ENCODE measurements at places on chromosomes 2 and 18.

- no peak for DNase-seq
Observed at GRCh38 chr2:157900203-157900602, 24.1 kb upstream of the ACVR1 start.

- DNase-seq: no peak
Observed at GRCh38 chr18:61948846-61949438, 56.1 kb upstream of the RNF152 start.

GRCh38 chr2:233429175-233429897, 75.0 kb downstream of the DGKD start:
- no peak for DNase-seq

- DNase-seq: no peak
Observed at GRCh38 chr2:238848976-238849853, 1.3 kb downstream of the TWIST2 start.

- DNase-seq: no peak
Observed at GRCh38 chr2:102237176-102237575, 50.4 kb downstream of the IL1RL2 start.

GRCh38 chr2:181239201-181239799, 217.9 kb upstream of the ITGA4 start:
- no peak for DNase-seq

GRCh38 chr2:215455958-215456357, 20.1 kb upstream of the FN1 start:
- DNase-seq: no peak

- peak; percentile 75 for DNase-seq
Observed at GRCh38 chr2:157746234-157746950, 117.7 kb upstream of the ACVR1C start.

- no peak for DNase-seq
Observed at GRCh38 chr2:237645261-237645660, 17.9 kb downstream of the LRRFIP1 start.

GRCh38 chr2:154688373-154688772, 10.1 kb upstream of the KCNJ3 start:
- no peak for DNase-seq

GRCh38 chr2:181380581-181380980, 76.6 kb upstream of the ITGA4 start:
- no peak for DNase-seq

DNA sequence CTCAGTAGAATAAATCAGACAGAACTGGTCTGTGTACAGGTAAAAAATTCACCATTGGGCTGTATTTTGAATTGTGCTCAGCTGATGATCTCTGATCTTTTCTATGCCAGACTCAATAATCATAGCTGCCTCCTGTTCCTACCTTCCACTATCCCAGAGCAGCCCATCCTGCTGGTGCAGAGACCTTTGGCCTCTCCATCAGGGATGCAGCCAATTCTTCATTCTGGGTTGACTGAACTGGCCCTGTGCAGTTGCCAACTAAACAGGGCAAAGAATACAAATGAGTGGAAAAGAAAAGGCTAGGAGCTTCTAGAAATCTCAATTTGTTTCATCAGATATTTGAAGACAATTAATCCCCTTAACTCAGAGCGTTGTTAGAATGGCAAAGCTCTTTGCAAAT, 1781.3 kb upstream of the CELF4 start:
- no peak for DNase-seq

DNA sequence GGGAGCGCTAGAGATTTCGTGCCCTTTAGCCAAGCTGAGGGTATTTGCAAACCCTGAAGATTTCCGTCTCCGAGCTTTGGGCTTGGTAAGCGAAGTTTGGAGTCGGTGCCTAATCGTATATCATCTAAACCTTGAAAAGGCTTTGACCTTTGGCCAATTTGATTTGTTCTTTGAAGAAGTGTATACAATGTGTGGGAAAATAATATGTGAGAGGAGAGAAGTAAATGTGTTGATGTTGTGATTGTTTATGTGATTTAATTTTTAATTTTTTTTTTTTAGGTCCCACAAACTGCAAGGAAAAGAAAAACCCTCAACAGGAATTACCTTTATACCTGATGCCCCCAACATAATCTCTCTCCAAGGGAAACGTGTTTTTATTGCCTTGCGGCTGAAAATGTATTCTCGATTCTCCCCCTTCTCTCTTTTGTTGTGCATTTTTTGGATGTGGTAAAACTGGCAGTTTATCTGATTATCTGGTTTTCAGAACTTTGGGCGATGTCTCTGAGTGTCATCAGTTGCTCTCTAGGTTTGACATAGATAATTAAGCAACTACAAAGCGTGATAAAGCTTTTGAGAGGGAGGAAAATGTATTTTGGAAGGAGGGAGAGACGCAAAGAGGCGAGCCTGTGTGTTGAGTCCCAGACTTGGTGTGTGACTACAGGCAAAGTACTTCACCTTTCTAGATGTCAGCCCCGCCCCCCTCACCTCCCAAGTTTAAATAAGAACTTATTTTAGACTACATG, 912 bp upstream of the FBXO11 start:
- no peak for DNase-seq

- DNase-seq: no peak
Observed at GRCh38 chr2:2826209-2826551, 495.1 kb upstream of the MYT1L start.
